Fibroblast of skin of abdomen (primary cell): ENCODE measurements at places on chromosomes 16 and 17.

DNA sequence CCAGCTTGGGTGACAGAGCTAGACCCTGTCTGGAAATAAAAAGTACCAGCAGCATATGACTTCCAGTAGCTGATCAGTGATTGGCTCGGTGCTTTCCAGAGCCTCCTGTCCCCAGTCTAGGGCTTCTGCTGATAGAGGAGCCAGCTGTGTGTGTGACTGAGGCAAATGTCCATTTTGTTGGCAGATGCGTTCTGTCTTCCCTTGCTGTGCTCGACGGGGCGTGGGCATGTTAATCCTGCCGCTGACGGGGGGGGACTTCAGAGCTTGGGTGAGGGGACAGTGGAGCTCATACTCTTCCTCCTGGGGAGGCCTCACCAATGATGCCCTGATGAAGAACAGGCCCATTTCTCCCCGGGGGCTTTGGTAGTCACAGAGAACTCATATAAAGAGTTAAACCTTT, 14.6 kb downstream of the KCTD2 start:
- DNase-seq = no peak

- peak; percentile 1 for DNase-seq
Measured at GRCh38 chr16:13036600-13036999, 135.2 kb downstream of the SHISA9 start.

GRCh38 chr17:79943347-79944241, 92.1 kb downstream of the TBC1D16 start:
- no peak for DNase-seq

DNA sequence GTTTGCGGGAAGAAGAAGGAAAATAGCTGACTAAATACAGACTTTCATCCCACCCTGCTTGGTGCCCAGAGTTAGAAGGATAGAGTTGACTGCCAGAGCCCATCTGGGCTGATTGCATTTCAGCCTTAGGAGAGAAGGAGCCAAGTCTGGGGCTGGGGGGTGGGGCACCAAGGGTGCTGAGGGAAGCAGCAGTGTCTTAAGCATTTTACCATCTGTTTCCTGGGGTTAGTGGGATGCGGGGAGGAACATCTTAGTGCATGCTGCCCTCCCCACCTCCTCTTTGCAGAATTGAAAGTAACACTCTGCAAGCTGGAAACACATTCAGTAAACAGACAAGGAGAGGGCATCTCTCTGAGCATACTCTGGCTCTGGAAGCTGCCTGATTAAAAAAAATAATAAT, 1.5 kb upstream of the ARL5C start:
- no peak for DNase-seq

- peak; percentile 100 for DNase-seq
Measured at GRCh38 chr17:1716076-1716911, 6.1 kb upstream of the TLCD2 start.

DNA sequence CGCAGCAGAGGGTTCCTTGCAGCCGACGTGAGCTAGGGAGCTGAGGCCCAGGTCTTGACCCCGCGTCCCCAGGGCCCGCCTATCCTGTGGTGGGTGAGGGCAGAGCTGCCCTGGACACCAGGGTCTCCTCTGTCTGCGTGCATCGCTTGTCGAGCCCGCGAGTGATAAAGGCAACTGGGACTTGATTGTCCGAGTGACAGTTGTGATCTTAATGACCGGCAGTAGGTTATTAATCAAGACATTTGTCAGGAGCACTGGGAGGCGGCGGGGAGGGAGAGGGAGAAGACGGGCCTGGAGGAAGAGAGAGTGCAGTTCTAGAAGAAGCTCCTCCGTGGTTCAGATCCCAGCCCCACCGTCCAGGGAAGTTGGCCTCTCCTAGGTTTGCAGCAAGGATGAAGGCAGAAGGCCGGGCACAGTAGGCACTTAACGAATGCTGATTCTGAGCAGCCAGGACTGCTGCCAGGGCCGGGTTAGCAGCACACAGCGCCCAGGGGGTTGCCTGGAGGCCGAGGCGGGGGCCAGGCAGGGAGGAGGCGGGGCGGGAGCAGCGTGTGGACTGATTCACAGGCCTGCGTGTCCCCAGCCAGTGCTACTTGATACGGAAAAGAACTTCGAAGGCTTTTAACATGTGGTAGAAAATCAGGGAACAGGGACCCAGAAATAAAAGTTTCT, 11.3 kb upstream of the GSE1 start:
- DNase-seq = peak; percentile 25

DNA sequence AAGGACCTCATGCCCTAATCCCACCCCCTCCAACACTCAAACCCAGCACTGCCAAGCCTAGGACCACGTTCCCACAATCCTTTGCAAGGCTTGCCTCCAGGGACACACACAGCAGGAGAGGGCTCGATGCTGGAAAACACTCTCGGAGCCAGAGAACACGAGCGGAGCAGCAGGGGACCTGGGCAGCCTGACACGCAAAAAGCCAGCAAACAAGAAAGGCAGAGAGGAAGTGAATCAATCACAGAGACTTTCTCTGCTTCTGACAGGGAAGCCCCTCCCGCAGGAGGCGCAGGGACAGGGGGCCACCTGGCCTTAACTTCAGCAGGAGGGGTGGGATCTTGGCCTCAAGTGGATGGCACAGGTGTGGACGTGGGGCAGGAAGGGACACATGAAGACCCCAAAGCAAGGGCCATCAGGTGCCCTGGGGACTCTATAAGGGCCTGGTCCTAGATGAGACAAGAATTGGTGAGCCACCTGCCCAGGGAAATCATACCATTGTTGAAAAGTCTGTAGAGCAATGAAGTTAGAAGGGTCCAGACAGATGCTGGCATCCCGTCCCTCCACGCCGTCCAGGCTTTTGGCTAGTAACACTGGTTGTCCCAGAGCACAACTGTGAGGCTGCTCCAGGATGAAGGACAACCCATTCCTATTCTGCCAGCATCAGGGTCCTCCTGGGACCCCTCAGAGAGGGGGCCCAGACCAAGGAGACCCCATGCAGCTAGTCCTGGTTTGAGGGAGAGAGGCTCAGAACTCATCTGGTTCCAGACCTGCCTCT, 2.2 kb downstream of the SDK2 start:
- no peak for DNase-seq

- peak; percentile 37 for DNase-seq
Measured at GRCh38 chr17:12485361-12485906, 180.3 kb upstream of the MYOCD start.

DNA sequence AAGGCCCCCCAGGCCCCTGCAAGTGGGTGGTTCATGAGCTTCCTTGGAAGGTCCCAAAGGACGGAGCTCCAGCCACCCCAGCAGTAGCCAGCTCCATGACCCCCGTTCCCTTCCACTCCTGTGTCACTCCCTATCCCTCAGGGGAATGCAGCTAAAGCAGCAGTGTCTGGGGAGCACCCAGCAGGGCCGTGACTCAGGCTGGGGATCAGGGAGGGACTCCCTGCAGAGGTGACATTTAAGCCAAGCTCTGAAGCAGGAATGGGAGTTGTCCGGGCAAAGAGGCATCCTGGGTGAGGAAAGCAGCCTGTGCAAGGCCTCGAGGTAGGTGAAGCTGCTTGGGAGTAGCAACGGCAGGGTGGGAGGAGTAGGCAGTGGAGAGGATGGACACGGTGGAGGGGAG, 11.1 kb upstream of the NPTX1 start:
- DNase-seq = no peak

DNA sequence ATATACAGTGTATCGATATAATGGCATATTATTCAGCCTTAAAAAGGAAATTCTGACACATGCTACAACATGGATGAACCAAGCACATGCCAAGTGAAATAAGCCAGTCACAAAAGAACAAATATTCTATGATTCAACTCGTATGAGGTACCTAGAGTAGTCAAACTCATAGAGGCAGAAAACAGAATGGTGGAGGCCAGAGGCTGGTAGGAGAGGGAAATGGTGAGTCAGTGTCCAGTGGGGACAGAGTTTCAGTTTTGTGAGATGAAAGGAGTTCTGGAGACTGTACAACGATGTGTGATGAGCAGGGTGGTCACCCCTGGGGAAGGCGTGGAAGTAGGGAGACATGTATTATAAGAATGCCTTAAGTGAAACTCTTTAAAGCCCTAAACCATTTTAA, 39.9 kb downstream of the RNF157 start:
- no peak for DNase-seq

DNA sequence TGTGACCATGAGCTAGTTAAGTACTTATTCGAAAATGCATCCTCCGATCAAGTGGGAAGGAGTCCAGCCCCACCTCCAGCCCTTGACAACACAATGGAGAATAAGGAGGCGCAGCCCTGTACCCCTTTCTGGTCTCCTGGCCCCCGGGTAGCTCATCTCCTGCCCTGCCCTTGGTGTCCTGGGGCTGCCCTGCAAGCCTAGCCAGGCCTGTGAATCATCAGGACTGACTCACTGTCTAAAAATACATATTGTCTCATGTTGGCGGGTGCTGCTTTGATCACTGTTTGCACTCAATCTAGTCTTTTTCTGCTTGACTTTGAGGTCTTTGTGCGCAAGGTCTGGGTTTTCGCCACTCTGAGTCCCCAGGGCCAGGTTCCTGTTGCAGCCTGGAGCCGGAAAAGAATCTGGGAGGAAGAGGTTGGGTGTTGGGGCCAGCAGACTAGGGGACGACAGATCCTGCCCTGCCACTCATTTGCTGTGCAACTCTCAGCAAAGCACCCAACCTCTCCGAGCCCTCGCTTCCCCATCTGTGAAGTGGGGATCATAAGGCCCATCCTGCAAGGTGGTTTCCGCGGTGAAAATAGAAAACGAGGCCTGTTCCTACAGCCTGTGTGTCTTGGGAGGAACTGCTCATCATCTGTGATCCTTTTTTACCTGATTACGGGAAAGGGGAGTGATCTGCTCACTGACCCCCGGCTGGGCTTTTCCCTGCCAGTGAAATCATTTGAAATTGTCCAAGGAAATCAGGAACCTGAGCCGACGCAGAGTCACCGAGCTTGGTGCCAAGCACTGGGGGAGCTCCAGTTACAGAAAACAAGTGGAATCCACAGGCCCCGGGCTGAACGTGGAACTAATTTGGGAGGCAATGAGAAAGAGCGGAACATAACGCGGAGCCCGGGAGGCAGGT, 230.4 kb downstream of the PARN start:
- DNase-seq = peak; percentile 76

- peak; percentile 88 for DNase-seq
Measured at GRCh38 chr17:17681187-17681743, at the start of gene RAI1. Gene RAI1, plus strand, starts transcription at chr17:17681458. Its CDS starts 111,491 bp downstream, at chr17:17792949.

DNA sequence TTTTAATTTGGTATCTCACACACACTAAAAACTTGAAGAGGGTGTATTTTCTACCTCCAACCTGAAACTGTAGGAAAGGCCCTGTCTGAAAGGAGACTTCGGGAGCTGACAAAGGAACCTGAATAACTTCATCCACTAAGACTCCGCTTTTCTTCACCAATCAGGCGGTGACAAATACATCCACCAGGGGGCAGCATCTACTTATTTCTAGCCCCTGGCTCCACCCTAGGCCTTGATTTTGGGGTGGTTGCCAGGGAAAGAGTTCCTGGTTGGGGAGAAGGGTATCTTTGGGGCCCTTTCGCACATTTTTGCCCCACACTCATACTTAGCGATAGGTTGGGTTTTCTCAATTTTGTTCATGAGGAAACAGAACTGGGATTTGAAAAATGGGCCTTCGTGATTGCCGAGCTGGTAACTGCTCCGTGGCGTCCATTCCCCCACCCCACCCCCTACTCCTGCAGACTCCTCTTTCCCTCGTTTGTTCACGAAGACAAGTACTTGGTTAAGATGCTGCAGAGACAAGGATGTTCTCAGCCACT, 4.8 kb upstream of the ARL4D start:
- DNase-seq = peak; percentile 88

GRCh38 chr16:57706717-57707116, 12.1 kb downstream of the DRC7 start:
- DNase-seq = no peak

DNA sequence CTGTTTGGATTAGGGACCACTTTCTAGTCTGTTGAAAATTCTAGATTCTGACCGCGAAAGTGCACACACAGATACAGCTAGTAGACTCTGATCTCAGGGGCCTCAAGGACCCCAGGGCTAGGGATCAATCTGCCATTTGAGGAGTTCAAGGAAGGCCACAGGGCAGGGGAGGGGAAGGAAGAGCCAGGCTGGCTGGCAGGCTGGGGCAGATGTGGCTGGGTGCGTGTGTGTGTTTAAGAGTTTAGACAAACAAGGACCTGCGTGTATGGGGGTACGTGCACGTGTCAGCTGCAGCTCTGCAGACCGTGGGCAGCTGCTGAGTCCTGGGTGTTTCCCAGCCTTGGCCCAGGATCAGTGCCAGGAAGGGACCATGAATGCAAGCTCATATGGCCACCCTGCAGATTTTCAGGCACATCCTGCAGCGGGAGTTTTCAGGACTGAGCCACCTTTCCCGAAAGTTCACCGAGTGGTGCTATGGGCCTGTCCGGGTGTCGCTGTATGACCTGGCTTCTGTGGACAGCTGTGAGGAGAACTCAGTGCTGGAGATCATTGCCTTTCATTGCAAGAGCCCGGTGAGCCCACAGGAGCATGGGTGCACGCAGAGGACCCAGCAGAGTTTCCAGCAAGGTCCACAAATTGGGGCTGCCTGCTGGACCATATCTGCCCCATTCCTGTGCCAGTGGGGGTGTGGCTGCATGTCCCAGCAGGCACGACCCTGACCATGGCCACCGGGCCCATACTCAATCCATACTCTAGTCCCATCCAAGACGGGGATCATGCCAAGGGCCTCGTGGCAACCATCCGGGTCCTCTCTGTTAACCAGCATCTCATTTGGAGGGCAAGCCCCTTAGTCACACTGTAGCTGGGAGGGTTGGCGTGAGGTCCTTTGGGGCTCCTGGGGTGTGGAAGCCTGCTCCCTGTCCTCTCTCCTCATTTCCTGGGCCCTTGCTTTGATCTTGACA, 10.6 kb downstream of the TRPV2 start:
- no peak for DNase-seq

GRCh38 chr17:80558046-80558445, 13.4 kb downstream of the RPTOR start:
- no peak for DNase-seq

- DNase-seq = peak; percentile 79
Measured at GRCh38 chr17:75684924-75685323, 17.8 kb downstream of the SAP30BP start.

- DNase-seq = no peak
Measured at GRCh38 chr16:24346734-24347133, 90.6 kb downstream of the CACNG3 start.

DNA sequence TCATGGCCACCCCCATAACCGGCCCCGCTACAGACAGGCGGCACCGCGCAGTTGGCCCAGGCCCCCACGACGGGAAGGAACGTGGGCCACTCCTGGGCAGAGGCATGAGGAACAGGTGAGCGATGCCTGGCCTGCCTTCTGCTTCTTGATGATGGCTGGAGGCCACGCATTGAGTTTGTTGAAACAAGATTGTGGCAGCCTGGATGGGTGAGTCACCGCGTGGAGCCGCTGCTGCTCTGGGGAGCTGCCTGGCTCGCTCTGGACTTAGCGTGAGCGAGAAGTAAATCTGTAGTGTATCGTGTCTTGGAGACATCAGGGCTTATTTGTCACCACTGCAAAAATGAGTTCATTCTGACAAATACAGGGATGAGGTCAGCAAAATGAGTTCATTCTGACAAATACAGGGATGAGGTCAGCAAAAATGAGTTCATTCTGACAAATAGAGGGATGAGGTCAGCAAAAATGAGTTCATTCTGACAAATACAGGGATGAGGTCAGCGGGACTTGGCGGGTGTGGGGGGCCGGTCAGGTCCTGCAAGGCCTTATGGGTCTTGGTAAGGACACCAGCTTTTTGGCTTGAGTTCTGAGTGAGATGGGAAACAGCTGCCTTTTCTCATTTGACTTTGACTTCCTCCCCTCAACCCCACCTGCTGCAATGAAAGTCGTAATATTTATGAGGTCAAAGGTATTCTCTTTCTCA, 93.0 kb downstream of the SEC14L1 start:
- DNase-seq = peak; percentile 59

- peak; percentile 21 for DNase-seq
Measured at GRCh38 chr16:81626181-81626674, 152.9 kb upstream of the PLCG2 start.

- peak; percentile 45 for DNase-seq
Measured at GRCh38 chr17:49434821-49435670, 20.4 kb upstream of the PHB1 start.
